Endodermal cell (in vitro differentiated cells): ENCODE measurements at places on chromosomes 2 and 18. TPM values are rescaled to one million over a fixed set of nuclear protein-coding genes. Genes with fewer than 3 reads are reported as not detected.

NAT8 gene
- not detected in 2 replicates for total RNA-seq

SPC25 gene
- 9.4 to 57.8 TPM (median 49.9 TPM) in 3 replicates for total RNA-seq

EHBP1 gene
- total RNA-seq, result 34.6 and 40.6 TPM in 2 replicates

GRCh38 chr2:188788621-188789020, 185.6 kb upstream of the COL3A1 start:
- H3K27ac ChIP-seq, result no peak overlapping the region
- H3K36me3 ChIP-seq, result no peaks in the 10 kb centered on the region
- no peaks in the 10 kb centered on the region for H3K27me3 ChIP-seq
- no peak overlapping the region for H3K4me3 ChIP-seq
- DNase-seq, result no peak

GRCh38 chr18:13271302-13271911, 52.8 kb downstream of the LDLRAD4 start:
- H3K4me3 ChIP-seq, result no peak overlapping the region
- H3K4me1 ChIP-seq, result no peaks in the 10 kb centered on the region
- no peaks in the 10 kb centered on the region for H3K27me3 ChIP-seq
- peak; percentile 35 for DNase-seq
- no peak overlapping the region for H3K27ac ChIP-seq
- H3K36me3 ChIP-seq, result no peaks in the 10 kb centered on the region

DNA sequence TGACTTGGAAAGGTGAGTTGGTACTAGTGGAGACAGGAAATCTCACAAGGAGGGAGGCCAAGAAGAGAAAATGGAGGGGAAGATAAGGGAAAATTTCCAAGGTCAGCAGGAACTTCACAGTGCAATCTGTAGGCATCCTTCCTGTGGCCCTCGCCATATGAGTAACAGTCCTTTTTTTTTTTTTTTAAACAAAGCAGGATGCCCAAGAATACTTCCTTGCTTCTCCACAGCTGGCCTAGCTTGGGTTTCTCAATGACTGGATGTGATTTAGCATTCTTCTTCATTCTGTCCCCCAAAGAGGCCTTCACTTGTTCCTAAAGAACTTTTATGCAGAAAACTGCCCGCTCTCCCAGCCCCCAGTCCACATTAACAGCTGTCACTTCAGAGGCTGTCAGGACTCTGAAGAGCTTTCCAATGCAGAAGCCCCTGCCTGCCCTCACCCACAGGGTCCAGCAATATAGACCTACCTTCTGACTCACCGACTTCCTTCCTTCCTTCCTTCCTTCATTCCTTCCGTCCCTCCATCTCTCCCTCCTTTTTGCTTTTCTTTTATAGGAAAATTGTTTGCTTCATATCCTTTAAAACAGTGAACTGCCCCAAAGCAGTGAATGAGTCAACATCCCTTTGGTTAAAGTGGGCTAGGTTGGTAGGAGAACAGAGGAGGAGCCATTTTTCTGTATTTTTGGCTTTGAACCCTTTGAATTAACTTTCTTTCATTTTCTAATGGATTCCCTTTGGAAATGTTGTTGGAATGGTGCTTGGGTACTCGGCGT, 172.0 kb downstream of the MGAT5 start:
- H3K36me3 ChIP-seq, result peaks cover 13% of the 10 kb centered on the region
- no peaks in the 10 kb centered on the region for H3K27me3 ChIP-seq
- H3K4me1 ChIP-seq, result peaks cover 7% of the 10 kb centered on the region
- H3K4me3 ChIP-seq, result no peak overlapping the region
- no peak for DNase-seq

DNA sequence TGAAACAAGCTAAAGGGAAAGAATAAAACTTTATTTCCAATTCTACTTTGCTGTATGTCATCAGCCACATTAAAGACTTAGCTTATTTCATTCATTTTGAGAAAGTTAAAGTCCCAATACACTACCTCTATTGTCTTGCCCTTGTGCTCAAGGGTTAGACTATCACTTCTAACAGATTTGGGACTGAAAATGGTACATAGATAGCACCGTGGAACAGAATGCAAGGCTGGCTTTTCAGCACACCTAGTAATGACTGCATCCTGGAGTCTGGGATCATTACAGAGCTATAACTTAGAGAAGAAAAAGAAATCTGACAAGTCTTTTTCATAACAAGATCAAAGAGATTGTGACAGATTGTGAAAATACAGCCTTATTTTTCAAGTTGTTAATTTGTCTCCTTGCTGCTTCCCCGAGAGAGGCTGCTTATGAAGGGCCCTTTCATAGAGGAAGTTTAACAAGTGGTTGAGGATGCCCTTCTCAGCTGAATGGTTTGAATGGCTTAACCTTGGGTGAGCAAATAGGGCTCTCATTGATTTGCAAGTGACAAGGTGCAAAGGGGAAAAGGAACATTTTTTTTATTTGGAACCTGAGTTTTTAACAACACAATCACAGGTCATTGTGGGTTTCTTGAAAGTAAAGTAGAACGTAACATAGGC, 371.8 kb downstream of the EPHA4 start:
- no peak overlapping the region for H3K4me3 ChIP-seq
- no peak overlapping the region for H3K27ac ChIP-seq
- H3K27me3 ChIP-seq, result no peaks in the 10 kb centered on the region
- no peak for DNase-seq
- H3K4me1 ChIP-seq, result no peaks in the 10 kb centered on the region

DNA sequence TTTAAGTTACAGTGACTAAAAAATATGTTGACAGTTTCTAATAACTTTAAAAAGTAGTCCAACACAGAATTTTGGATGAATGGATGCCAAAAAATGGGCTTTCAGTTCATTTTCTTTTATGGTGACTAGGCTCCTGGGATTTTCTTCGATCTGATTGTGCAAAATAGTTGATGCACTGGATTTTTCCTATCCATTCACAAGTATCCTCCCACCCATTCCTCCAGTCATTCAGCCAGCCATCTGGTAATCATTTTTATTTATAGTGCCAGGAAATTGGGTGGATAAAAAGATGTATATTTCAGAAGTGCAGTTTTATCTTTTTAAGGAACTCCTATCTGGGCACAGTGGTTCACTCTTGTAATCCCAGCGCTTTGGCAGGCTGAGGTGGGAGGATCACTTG, 175.1 kb downstream of the PTPRM start:
- no peak overlapping the region for H3K4me3 ChIP-seq
- H3K27me3 ChIP-seq, result no peaks in the 10 kb centered on the region
- no peak for DNase-seq
- H3K4me1 ChIP-seq, result peaks cover 4% of the 10 kb centered on the region
- no peak overlapping the region for H3K27ac ChIP-seq
